ENCODE measurements at places on chromosomes 7 and 10. TPM values are rescaled to one million over a fixed set of nuclear protein-coding genes. Genes with fewer than 3 reads are reported as not detected.

Gene NAT16
- total RNA-seq, result not detected

Gene NEUROD6
- not detected for total RNA-seq

Gene CDHR1
- total RNA-seq, result 0.73 TPM

Gene MSRB2
- 1.1 TPM for total RNA-seq

Data from T-helper 17 cell (primary cell).